HT1080 (cell line): ENCODE measurements at places on chromosomes 11 and 22.

GRCh38 chr11:86688398-86689179 lies 16.2 kb upstream of the ME3 start:
- peak; percentile 77 for DNase-seq

GRCh38 chr11:69539416-69540117 lies 58.1 kb downstream of the LINC01488 start:
- no peak for DNase-seq

GRCh38 chr22:40027191-40028097 lies 32.7 kb downstream of the FAM83F start:
- DNase-seq: no peak

- DNase-seq: no peak
These were observed 8.8 kb upstream of the SEC14L4 start for GRCh38 chr22:30514252-30514651.

DNA sequence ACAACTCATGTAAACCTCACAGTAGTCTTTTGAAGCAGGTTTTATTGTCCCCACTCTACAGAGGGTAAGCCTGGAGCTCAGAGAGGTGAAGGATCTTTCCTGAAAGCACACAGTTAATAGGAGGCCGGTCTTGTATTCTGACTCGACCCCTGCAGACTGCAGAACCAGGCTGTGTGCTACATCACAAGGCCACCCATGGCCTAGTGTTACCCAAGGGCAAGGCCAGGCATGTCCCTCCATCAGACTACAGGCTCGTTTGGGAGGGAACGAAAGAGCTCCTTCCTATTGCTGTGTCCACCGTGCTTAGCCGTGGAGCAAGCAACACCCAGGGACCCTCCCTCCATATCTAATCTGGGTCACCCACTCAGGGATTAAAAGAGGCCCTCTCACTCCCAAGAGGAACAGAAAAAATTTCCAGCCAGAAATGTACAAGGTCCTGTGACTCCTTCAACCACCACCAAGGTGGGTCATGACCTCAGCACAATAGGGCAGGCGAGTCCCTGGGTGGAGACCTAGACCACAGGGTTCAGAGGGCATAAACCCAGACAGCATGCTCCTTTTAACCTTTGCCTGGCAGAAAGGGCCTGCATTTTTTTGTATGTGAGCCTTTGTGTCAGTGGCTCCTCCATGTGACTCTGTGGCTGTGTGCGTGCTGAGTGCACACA lies 6.3 kb upstream of the SMIM35 start:
- no peak for DNase-seq

DNA sequence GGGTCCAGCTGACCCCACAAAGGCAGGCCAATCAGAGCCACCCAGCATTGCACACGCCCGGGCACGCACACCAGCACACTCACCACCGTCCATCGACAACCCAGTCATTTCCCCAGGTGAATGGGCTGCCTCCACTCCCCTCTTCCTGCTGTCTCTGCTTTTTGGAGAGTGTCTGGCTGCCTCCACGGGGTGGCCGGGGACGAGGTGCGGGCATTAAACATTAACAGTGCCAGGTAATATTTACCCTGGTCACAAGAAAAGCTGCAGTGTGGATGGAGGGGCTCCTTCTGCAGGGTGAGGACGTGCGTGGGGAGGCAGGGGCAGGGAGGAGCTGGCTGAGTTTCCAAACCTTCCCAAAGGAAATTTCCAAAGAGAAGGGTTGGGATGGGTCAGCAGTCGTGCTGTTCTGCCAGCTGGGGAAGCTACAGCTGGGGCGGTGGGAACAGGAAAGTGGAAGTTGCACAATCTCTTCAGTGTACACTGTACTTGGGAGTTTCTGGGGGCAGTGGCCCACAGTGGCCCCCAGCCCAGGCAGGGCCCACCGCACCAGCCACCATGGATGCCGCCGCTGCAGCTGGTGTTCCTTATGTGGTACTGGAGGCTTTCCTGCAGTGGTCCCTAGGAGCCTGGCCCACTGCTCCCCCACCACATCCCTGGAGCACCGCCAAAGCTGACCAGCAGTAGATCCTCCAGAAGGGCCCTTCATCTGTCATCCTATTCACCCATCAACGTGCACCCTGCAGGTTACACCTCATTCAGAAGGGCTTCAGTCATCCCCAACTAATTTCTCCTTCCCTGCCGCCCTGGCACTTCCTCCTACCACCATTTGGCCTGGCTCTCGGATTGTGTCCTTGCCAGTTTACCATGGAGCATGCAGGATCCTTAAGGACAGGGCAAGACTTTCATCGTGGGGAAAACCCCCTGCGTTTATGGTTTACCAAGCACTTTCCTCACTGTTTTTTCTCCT lies at the start of gene FXYD2:
Gene FXYD2, minus strand, starts transcription at position 174 of the 967 bp plus-strand sequence. Its CDS starts 66 bp downstream, at position 108.
- no peak for DNase-seq

GRCh38 chr11:74447720-74448119 lies 19.6 kb downstream of the KCNE3 start:
- no peak for DNase-seq

DNA sequence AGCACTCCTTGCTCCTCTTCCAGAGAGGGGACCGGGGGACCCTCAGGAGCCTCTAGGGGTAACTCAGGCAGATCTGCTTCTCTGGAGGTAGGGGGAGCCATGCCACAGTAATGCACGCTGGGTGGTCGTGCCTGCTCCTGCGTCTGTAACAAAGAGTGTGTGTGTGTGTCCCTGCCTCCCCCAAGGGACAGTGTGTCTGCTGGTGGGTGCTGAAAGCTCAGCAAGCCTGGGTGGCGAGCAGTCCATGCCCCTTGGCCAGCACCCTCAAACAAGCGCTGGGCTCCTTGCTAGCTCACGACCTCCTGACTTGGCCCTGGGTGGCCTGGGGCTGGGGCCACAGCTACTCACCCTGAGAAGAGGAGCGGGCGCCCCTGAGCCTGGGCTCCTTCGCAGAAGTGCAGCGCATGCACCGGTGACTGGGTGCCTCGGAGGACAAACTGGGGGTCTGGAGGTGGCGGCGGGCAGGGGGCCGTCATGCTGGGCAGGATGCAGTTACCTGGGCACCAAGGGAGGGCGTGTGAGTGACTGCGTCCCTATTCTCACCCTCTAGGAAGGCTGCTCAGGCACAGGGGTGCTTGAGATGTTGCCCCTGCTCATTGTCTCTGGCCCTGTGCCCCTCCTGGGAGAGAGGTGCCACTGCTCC lies 33.7 kb downstream of the GNB1L start:
- no peak for DNase-seq

GRCh38 chr11:124315052-124315451 lies 1.3 kb upstream of the OR8D1 start:
- DNase-seq: peak; percentile 29

DNA sequence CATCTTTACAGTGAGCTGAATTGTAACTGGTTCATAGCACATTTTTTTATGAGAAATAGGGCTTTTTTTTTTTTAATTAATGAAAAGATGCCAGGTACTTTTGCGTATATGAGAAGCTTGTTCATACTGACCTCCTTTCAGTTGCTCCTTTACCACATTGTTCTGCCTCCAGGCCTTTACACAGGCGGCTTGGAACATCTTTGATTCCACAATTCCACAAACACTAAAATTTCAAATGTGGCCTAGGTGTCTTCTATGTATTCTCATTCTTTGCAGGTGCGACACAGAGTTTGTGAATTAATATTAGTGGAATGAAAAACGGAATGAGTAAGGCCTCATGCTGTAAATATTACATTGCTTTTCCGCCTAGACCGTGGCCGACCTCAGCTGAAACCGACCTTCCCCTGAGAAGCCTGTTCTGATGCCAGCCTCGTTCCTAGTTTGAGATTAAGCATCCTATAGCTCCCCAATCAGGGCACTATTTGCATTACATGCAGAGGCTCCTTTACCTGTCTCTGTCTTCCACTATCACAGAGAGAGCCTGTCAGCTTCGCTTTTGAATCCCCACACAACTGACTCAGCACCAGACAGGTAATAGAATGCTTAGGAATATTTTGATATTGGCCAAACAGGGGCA lies 125.8 kb downstream of the LDLRAD3 start:
- no peak for DNase-seq
